ENCODE measurements at places on chromosomes 16 and 17.

GRCh38 chr16:86977076-86977676 lies 340.0 kb downstream of the C16orf95 start:
- no peak for DNase-seq

DNA sequence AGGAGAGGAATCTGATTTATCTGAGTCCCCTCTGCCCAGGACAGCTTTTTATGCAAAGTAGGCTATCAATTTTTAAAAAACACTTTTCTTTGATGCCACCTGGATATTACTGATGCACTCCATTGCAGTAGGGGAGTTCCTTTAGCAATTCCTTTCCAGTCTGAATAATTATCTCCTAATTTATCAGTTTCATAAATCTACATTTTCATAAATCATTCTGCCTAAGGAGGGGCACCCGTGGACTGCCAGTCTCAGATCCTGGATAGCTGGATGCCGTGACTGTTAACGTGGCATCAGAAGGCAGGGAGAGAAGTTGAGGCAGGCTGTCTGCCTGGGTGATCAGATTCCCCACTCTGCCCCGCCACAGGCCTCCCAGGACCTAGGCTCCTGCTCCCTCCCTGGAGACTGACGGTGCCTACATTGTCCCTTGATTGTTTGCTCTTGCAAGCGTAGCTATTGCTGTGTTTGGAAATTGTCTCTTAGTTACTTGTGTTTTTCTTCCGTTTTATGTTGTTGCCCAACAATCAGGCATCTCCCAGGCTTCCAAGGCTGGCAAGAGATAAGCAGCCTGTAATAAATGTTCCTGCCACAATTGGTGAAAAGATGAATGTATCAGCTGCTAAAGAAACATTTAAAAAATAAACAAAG lies 75.2 kb downstream of the KATNIP start:
- DNase-seq, result peak; percentile 53

DNA sequence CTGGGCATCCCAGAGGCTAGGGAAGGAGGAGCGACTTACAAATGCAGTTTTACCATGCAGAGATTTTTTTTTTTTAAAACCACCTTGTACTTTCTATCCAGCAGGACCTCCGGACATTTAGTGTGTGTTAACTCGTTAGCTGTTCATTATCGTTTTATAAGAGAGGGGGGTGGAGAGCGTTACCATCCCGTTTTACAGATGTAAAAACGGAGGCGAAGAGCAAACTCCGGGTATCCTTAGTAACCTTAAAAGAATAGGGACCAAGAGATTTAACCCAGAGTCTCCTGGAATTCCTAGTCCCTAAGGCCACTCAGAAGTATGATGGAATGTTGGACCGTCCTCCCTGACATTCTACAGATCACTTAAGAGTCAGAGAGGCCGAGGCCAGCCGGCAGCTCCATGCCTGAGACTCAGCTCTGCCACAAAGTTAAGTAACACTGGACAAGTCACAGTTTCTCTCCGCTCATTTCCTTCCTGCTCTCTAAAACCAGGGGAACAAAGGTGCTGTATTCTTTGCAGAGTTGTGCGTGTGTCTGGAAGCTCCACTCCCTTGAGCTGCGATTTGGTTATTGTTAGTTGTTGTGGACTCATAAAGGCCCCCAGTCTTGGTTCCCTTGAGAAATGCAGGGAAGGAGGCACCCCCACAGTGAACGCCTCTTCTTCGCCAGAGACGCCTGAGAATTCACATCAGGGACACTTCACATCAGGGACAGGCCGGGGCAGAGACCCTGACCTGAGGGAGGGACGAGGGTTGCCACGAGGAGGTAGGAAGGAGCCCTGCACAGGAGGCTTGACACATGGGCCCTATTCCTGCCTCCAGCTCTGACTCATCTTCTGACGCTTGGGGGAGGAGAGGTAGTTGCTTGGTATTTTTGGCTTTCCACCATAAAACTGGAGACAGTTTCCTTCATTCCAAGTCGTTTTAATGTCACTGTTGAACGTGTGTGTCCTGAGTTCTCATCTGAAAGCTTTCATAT lies 1.2 kb downstream of the DUSP14 start:
- DNase-seq, result peak; percentile 83

DNA sequence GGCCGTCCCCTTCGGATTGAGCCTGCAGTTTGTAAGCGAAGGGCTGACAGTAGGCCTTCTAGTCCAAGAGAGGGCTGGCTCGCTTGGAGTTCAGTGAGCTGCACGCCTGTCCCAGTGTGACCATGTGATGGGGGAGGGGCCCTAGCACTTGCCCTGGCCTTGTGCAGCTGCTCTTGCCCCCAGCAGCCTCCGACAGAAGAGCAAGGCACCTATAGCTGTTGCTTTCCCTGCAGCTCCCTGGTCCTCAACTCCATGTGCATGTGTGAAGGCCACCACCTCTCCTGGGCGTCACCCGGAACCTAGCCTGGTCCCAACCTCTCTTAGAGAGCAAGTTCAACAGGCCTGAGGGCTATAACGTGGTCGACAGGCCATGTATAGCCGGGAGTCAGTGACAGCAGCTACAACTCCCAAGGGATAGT lies 5.6 kb downstream of the SPHK1 start:
- no peak for DNase-seq

GRCh38 chr16:70475054-70475871 lies 20.9 kb downstream of the FCSK start:
- DNase-seq, result no peak

DNA sequence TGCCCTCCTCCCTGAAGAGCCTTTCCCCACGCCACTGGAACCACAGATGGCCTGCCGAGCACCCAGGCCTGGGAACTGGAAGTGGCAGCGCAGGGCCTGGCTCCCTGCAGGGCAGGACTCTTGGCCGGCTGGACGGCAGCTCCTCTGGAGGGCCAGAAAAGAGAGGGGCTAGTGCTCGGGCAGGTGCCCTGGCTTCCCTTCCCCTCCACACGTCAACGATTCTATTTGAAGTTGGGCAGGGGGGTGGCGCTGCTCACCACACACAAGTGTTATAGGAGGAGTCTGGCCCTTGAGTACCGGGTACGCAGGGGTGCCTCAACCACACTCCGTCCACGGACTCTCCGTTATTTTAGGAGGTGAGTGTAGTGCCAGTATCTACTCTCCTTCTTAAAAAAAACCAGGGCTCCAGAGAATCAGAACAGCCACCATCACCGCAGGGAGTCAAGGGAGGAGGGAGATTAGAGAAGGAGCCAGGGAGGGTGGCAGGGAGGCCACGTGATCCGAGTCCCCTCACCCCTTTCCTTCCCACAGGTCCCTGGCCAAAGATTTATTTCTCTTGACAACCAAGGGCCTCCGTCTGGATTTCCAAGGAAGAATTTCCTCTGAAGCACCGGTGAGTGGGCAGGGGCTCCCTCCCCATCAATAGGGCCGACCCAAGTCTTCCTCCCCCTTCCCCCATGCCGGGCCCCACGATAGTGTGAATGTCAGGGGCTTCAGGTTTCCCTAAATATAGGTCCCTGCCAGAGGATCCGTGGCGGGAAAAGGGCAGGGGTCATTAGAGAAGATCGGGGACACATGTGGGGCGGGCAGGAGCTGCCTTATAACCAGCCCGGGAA lies 1.4 kb upstream of the ALDOA start:
- DNase-seq, result peak; percentile 29

GRCh38 chr16:88785106-88785924 lies at the start of gene PIEZO1:
PIEZO1 (minus strand) TSS chr16:88785220; CDS start chr16:88784964, 256 bp downstream.
- DNase-seq, result peak; percentile 91

DNA sequence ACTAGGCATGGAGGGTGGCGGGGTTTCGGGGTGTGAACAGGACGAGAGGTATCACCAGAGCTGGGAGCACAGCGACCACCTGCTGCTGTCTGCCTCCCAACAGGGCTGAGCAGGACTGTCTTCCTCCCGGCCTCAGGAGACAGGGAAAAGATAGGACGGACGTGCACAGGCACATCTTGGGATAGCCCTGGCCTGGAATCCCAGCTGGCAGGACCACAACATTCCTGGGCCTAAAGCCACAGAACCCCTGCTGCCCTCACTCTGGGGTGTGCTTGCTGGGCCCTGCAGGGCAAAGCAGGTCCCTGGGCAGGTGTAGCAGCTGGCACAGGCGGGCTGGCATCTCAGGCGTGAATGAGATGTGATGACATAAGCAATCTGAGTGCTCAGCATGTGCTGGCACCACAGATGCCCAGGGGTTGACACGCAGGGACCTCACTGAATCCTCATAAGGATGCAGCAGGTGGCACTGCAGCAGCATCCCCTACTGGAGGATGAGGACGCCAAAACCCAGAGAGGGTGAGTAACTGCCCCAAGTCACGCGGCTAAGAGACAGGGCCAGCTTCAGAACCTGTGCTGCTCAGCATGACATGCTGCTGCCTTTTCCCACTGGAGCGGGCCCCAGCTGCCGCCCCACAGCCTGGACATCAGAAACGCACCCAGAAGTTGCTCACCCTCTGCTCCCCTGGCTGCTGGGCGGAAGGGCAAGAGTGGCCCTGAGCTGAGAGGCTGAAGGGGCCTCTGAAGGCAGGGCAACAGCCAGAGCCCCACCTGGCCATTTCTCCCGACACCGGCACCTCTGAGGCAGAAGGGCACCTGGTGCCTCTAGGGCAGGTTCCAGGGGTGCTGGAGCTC lies 7.1 kb downstream of the CORO7 start:
- DNase-seq, result peak; percentile 23

- DNase-seq, result no peak
Observed at GRCh38 chr16:9670033-9670432, 512.2 kb downstream of the GRIN2A start.

- DNase-seq, result no peak
Observed at GRCh38 chr17:72064606-72065193, 56.1 kb upstream of the SOX9 start.

DNA sequence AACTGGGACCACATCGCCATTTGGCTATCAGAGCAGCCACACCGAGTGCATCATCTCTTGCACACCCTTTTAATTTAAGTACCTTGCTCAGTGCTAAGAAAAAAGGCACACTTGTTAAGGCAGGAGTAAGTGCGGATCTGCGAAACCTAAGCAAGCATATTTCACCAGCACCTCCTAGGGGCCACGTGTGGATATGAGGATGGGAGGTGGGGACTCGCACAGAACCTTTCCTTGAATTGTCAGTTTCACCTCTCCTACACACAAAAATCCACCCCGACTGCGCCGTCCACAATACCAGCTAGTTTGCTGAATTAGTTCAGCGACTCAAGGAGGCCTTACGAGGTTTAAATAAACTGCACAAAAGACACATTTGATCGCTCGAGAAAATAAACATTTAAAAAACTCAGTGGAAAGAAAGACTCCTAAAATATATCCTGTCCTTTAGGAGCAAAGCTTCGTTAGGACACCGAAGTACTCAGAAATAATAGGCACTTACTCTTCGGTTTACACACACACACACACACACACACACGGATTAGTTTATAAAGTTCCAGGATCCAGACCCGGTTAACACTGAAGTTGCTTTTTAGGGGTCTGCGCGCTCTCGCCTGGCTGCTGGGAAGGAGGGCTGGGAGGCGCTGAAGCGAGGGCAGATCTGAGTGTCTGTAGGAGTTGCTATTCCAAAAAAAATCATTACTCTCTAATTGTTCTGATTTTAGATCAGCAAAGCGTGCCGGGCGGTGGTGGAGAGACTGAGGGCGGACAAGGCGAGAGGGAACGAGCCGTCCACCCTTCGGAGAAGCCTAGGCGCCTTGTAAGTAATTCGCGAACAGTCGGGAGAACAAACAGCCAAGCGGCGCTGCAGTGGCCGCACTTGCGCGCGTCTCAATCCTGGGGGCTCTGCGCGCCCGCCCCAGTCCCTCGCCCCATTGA lies 1.0 kb upstream of the KCNJ2 start:
- peak; percentile 51 for DNase-seq

DNA sequence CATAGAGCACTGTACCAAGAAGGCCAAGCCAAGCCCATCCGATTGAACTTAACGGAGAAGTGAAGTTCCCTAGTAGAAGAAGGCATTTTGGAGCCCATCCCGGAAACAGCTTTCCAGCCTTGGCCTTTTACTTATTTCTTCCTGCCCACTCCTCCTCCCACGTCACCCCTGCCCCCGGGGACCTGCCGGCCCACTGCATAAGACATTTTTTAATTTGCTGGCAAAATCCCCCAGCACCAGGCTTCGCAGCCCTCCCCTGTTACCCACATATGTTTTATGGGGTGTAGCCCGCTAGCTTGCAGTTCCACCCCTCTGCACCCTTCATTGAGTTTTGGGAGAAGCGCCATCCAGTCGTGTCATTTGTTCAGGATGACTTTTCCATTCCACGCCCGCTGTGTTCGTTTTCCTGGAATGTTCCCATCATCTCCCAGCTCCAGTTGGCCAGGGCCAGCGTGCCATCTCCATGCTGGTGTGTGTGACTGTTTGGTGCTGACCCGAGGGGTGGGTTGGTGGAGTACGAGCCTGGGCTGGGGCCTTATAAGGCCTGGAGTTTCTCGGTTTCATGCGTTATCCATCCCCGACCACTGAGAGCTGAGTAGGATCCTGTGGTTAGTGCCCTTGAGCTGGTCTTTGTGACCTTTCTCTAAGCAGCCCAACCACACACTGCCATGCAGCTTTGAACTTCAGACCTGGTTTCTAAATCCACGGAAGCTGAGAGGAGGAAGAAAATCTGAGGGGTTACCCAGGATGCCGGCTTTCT lies 20.0 kb upstream of the TBX2 start:
- no peak for DNase-seq

GRCh38 chr17:67639555-67639954 lies 78.2 kb upstream of the NOL11 start:
- DNase-seq, result no peak

DNA sequence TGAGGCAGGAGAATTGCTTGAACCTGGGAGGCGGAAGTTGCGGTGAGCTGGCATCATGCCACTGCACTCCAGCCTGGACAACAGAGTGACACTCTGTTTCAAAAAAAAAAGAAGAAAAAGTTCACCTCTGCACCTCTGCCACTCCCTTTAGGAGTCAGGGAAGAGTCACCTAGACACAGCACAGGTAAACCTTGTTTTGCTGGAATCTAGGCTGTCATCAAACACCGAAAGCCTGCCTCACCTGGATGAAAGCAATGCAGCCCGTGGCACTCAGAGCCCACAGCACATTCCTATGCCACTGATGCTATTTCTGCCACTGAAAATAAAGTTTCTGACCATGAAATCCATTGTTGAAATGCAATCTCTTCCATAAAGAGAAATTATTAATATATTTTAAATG lies 22.2 kb downstream of the CFAP52 start:
- no peak for DNase-seq

DNA sequence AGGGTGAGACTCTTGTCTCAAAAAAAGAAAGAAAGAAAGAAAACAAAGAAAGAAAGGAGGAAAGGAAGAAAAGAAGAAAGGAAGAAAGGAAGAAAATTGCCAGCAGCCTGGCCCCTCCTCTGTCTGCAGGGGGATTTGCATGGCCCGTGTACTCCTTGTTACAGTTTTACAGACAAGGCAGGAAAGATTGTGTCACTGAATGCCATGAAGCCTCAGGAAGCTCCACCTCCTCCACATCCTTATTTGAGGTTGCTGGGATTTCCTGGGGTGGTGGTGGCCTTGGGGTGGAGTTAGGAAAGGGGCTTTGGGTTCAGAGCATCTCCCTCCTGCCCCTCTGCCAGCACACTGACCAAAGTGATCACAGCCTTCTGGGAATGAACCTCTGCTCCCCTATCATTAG lies 23.6 kb downstream of the CFAP20 start:
- DNase-seq, result no peak

DNA sequence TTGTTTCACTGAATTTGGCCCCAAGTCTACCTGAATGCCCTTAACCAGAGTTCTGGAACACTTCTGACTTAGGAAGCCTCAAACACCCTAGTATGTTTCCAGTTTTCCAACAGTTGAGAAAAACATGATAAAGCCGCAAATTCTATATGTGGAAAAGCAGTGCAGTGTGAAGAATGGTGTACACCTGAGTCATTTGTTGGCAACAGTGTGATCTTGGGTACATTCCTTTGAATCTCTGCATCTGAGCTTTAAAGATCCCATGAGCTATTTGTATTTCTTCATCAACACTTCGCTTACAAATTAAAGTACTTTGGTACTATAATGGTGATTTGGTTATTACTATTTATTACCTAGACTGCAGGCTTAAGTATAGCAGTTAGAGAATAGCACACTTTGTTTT lies 93.6 kb upstream of the TBX2 start:
- DNase-seq, result no peak
